Mucosa of descending colon (tissue), 3 donors: ENCODE measurements at places on chromosomes 3 and 15. TPM values are rescaled to one million over a fixed set of nuclear protein-coding genes. Genes with fewer than 3 reads are reported as not detected.

DNA sequence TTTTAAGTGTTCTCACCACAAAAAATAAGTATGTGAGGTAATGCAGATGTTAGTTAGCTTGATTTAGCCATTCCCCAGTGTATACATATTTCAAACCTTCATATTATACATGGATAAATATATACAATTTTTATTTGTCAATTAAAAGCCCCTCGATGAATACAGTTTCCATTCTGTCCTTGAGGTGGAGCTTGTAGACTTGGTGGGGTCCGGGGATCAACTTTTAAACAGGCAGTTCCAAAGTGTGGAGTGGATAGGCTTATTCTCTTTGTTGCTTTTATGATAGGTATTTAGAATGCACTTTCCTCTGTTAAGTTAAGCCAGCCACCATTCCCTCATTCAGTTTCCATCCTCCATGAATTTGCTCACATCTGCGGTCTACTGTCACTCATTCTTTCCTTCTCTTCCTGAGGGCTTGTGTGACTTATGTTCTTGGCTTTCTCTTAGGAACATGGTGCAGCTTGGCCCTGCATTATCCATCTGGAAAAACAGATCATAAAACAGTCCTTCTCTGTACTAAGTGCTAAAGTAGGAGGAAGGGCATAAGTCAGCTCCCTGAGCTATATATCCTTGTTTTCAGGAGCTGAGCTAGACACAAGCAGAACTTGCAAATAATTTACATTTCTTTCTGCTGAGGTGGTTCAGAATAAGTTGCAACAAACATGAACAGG lies 149.1 kb downstream of the NFKBIZ start:
- no peak for DNase-seq

GRCh38 chr15:94057305-94057704 lies 174.1 kb upstream of the MCTP2 start:
- no peak for DNase-seq

GRCh38 chr3:123636431-123636841 lies 51.6 kb upstream of the HACD2 start:
- DNase-seq: no peak

DNA sequence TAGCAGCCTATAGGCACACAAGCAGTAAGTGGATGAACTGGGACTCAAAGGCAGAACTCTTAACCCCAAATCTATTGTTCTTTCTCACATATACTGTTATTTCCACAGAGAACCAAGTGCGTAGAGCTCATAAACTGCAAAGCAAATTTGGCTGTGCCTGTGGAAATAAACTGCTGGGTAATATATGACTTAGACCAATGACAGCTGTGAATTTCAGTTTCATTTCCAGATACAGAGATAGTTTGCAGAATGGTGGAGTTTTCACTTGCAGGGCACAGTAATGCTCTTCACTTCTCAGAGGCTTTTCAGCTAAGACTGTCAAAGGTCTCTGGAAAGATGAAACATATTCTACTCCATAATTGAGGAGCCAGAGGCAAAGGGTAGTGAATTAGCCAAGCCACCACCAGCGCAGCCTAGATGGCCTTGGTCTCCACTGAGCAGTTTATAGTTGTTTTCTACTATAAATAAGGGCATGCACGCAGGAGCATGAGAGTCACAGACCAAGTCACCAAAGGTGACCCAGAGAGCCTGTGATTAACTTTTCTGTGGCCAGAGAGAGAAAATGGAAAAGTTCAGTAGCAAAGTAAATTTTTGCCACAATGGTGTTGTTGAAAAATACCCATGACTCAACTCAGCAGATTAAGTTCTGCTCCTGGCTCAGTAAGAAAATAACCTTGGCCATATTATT lies 180.7 kb upstream of the GRM7 start:
- DNase-seq: no peak

DNA sequence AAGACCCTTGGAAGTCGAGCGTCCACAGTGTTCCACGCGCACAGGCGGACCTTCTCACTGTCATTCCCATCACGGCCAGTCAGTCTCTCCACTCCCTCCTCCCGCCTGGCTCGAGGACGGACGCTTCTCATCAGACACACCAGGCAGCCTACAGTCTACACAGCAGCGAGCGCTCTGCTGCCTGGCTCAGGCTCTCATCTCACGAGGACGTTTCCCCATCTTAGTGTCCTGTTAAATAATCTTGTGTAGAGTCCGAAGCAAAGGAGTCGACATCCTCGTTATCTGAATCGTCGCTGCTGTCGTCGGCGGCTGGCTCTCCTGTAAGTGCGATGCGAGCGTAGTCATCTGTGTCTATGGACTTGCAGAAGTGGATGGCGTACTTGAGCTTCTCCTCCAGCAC lies 12.4 kb upstream of the OCA2 start:
- DNase-seq: no peak

DNA sequence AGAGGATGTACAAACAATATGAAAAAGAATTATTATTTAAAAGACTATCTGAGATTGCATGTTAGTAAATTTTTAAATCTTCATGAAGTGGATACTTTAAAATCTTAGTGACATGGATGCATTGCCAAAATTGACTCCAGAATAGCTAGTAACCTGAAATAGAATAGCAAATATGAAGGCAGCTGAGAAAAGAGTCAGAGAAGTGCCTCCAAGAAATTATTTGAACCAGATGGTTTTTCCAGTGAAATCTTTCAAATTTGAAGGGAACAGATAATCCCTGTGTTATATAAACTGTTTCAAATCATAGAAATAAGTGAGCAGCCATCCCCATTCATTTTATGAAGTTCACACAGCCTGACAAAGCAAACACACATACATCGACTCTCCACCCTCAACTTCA lies 29.6 kb downstream of the FSIP1 start:
- no peak for DNase-seq

DNA sequence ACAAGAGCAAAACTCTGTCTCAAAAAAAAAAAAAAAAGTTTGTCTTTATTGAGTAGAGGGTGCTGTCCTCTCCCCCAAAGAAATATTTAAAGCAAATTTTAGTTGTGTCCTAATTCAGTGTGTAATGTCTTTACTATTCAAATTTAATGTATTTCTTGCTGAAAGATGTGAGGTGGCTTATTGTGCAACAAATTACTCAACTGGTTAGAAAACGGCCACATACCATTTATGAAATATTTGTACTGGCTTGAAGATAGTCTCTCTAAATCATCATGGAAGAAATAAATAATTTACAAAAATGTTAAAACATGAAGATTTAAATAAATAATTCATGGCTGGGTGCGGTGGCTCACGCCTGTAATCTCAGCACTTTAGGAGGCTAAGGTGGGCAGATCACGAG lies 63.0 kb downstream of the SLTM start:
- DNase-seq: no peak

DNA sequence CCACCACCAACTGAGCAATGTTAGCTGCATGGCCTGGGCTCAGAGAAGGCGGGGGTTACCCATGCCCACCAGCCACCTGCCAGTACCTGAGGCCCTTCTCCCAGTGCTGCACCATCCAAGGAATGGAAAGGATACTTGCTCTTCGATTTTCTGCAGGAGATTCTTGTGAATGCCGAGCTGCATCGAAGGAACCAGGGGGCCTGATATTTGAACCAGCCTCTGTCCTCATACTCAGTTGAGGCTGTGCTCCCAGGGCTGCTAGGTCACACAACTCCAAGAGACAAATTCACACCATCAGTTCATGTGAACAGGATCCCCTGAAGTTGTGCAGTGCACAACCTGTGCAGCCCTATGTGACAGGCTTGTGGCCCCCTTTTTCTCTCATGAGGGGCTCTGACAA lies 18.0 kb downstream of the PLA2G4F start:
- no peak for DNase-seq

GRCh38 chr3:194333212-194333980 lies 17.7 kb downstream of the CPN2 start:
- DNase-seq: peak; percentile 88

DNA sequence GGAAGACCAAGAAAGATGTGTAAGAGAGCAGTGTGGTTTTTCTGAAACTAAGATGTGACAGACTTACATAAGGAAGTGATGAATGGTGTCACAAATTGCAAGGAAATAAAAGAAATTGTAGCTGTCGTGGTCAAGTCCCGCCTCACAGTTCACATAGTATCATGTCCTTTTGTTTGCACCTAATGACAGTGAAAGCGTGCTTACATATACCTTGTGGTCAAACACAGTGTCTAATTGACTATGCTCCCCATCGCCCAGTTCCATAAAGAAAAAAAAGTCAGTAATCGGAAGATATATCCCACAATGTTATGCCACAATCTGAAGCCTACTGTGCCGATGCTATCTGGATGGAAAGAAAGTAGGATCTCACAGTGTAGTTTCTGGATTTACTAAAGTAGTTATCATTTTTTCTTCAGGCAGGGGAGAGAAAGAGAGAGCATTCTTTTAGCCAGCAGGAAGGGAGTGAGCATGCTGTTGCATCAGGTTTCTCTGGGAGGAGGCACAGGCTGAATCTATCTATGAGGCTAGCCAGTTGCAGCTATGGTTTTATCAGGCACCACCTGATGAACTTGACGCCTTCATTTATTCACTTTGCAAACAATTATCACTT lies 9.8 kb upstream of the PLSCR1 start:
- no peak for DNase-seq

The HRH1 gene
- 16.7 TPM for total RNA-seq

The SLC26A6 gene
- total RNA-seq: 78.6 TPM

The SPATA12 gene
- 0.14 TPM for total RNA-seq

The FES gene
- total RNA-seq: 18.6 TPM

The AADACL2 gene
- total RNA-seq: not detected
